Activated CD4-positive, alpha-beta T cell treated with anti-CD3 and anti-CD28 coated beads for 4 hours (primary cell): ENCODE measurements at places on chromosomes 5 and 9.
A peak's percentile ranks its signal among the peaks of the same experiment; 100 is the strongest.

DNA sequence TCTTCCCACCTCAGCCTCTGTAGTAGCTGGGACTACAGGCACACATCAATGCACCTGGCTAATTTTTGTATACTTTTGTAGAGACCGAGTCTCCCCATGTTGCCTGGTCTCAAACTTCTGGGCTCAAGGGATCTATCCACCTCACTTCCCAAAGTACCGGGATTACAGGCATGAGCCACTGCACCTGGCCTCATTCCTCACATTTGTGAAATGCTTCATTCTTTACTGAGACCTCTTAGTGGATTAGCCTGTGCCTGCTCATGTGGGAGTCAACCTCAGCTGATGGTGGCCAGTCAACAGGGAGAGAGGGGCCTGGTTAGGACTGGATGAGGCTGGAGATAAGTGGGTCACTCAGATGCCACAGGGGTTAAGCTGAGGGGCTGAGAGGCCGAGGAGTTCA, 37.3 kb upstream of the CLK4 start:
- no peak for DNase-seq

DNA sequence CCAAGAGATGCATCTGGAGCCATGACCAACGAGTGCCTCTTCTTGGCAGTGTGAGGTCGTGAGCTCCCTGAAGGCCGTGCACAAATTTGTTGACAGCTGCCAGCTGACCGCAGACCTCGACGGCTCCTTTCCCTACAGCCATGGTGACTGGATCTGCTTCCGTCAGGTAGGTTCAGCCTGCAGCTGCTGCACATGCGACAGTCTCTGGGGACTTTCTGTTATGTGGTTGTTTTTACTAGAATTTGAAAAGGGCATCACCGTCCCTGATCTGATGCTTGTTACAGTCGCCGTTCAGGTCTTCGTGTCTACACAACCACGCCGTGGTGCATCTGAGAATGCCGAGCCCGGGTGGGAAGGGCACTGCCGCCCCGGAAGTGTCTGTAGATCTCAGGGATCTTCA, 36.5 kb upstream of the LRRC14B start:
- DNase-seq = no peak

DNA sequence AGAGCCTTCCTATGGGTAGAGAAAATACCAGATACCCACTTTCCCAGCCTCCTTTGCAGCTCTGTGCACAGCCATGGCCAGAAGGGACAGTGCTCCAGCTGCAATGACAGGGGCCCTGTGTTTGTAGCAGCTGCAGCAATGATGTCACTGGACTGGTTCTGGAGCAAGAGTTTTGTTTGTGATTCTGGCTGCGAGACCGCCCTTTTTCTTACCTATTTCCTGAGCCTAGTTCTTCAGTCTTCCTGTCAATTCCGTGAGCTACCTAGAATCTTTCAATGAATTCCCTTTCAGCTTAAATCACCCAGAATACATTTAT, 10.0 kb upstream of the BOD1 start:
- DNase-seq = no peak

DNA sequence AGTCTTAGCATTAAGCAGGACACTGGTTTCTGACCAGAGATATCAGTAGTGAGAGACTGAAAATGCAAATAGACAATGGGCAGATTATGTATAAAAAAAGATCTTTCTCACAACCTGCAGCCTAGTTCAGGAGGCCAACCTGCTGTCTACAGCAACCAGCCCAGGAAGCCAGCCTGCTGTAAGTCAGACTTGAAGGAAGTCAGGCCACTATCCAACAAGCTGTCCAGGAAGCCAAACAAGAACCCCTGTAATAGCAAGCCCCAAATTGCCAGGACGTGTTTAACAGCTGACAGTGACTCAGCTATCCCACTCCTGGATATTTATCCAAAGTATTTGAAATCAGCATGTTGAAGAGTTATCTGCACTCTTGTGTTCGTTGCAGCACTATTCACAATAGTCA, 121.8 kb upstream of the SPIN1 start:
- DNase-seq = no peak

DNA sequence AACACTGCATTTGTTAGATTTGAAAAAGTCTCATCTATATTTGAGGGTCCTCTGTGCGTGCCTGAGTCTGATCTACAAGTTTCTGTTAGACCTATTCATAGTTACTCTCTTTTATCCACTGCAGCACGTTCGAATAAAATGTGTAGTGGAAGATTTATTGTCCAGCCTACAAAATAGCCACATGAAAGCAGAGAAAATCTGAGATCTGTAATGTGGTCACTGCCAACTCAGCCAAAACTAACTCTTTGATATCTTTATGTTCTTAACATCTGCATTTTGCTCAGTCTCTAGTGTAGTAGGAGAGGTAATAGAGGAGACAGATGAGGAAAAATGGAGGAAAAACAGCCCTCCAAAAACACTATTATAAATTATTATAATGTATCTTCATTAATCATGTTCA, 354.0 kb downstream of the NPR3 start:
- DNase-seq = no peak

DNA sequence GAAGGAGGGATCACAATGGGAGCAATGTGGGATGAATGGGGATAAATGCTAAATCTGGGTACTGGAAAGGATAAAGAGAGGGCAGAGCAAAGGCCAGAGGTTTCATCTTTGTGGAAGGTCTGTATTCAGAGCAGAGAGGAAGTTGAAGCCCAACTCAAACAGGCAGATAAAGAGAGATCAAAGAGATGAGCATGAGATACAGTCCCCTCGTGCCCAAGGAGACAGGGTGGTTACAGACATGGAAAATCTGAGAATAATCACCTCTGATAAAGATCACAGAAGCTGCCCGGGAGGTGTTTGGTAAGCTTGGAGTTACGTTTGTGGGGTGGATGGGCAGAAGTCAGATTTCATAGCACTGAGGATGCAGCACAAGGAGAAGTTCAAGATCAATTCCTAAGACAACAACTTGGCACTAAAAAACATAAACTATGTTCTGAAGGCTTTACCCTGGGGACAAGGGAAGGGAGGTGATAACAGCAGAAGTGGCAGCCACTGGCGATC, 459 bp upstream of the ERAP2 start:
- peak; percentile 31 for DNase-seq

DNA sequence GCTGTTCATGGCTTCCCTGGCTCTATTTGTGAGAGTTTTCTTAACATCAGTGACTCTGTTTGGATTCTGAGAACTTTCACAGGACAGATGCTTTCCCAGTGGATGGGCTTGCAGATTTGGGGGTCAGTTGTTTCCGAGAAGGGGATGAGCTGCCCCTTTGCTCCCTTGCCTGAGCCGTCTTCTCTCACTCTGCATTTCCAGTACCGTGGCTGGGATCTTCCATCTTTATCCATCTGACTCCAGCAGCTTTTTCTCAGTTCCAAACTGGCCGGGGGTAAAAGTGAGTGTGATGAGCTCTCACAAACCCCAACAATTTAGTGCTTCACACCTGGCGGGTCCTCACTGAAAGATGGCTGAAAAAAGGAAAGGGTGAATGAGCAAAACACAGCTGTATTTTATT, 79.1 kb downstream of the TENT4A start:
- DNase-seq = no peak

- no peak for DNase-seq
These were observed 40.3 kb upstream of the SLC12A7 start for GRCh38 chr5:1152156-1152555.

DNA sequence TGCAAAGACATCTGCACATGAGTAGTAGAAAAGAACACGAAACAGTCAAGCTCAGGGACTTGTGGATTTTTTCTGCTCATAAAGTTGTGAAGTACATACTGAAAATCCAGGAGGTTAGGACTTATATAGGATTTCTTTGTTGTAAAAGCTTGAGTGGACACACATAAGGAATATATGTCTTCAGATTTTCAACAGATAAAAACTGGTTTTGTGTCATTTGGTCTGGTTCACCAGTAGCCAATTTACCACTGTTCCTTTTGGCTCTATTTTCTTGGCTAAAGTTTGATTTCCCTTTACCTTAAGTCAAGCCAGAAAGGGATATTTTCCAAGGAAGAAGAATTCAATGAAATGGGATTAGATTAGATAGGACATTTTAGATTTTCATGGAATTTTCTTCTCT, 204.3 kb downstream of the NR3C1 start:
- no peak for DNase-seq

GRCh38 chr9:21357479-21358460, 7.1 kb upstream of the IFNA6 start:
- DNase-seq = no peak

DNA sequence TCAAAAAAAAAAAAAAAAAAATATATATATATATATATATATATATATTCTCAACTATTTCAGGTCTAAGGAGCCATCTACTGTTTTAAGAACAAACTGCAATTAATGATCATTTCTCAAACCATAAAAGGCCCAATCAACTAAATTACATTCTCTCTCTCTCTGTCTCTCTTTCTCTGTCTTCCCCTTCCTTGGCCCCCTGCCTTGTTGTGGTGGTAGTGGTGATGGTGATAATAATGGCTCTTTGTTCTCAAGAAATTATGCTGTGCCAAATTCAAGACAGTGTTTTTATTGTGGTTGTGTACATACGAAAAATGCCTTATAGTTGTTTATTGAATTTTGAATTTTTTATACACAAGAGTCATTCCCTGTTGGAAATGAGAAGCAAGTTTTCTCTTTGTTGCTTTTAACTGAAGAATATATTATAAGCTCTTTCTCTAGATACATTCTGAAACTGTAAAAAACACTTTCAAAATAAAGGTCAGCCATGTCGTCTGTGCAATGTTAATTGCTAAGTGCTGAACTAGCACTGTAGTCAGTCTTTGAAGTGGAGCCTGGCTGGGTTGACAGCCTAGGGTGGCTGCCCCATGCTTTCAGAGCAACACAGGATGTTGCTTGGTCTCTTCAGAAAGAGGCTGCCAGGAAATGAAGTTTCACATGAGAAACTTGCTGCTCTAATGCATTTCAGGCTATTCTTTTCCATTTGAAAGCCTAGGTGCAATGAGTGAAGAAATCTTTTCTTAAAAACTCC, 96.0 kb downstream of the HINT1 start:
- DNase-seq = peak; percentile 46

DNA sequence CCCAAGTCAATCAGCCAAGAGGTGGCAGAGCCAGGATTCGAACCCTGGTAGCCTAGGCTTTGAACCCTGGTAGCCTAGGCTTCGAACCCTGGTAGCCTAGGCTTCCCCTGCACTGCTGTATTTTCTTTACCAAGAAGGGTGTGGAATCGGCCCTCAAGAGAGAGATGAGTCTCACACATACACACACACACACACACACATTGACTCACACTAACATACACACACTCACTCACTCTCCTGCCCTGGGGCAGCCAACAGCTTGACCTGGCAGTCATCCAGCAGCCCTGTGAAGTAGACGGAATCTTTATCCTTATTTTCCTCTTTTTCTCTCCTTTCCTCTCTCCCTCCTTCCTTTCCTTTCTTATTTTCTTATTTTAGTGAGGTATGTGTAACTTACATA, 55.4 kb upstream of the RPL26L1 start:
- DNase-seq = no peak

GRCh38 chr5:8844847-8845246, 701.0 kb downstream of the SEMA5A start:
- DNase-seq = no peak

- no peak for DNase-seq
These were observed 23.2 kb downstream of the HK3 start for GRCh38 chr5:176875783-176876505.

GRCh38 chr5:42277293-42277692, 145.9 kb upstream of the GHR start:
- no peak for DNase-seq

DNA sequence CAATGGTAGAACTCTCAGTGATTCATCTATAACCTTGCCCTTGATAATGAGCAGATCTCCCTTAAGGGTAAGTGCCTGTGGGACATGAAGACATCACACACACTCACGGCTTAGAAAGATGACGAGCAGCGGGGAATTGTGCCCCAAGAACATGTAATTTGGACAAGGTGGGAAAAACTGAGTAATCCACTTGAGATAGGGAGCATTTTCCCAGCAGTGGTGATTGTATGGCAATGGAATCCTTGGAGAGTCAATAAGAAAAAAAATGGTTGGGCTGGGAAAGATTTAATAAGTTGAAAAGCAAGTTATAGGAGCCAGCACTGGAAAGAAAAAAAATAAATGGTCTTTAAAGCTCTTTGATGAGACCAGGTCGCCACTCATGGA, 193.1 kb downstream of the GLIS3 start:
- DNase-seq = no peak

GRCh38 chr5:39198127-39198526, 21.2 kb downstream of the FYB1 start:
- DNase-seq = no peak

DNA sequence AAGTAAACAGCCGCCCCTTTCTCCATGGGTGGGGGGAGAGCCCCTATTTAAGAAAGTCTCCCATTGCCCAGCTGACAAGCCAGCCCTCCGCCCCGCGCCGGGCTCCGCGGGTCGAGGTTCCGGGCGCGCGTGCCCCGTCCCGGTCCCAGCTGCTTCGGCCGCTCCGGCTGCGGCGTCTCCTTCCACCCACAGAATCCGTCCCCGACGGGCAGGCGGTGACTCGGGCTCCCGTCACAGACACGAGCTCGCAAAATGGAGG, 223 bp downstream of the NR3C1 start:
- no peak for DNase-seq

GRCh38 chr9:105701145-105701544, 6.8 kb downstream of the TMEM38B start:
- DNase-seq = no peak

- DNase-seq = no peak
These were observed 43.5 kb upstream of the ANKDD1B start for GRCh38 chr5:75567710-75568109.

GRCh38 chr5:143045062-143045461, 274.9 kb downstream of the ARHGAP26 start:
- no peak for DNase-seq

GRCh38 chr9:112562235-112562958, 75.8 kb downstream of the KIAA1958 start:
- DNase-seq = no peak

DNA sequence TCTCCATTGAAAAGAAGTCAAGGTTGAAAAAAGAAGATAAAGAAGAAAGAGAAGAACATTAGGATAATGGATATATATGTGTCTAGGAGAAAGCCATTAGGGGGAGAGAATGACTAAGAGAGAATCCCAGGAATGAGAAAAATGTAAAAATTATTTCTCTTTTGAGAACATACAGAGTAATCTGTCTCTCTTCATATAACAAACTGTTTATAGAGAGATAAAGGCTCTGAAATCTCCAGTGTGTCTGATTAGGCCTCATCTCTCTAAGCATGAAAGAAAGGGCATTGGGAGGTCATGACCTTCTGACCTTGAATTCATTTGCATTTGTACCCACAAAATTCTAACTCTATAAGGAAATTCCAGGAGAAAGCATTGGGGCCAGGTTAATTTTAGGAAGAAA, 3.5 kb upstream of the MPDZ start:
- DNase-seq = no peak

- DNase-seq = no peak
These were observed 88.6 kb upstream of the PAPPA start for GRCh38 chr9:116064970-116065369.
